ENCODE measurements at places on chromosomes 12 and 14. TPM values are rescaled to one million over a fixed set of nuclear protein-coding genes. Genes with fewer than 3 reads are reported as not detected.

- H3K27me3 ChIP-seq: no peaks in the 10 kb centered on the region
- H3K4me1 ChIP-seq: no peaks in the 10 kb centered on the region
- H3K4me3 ChIP-seq: no peak overlapping the region
- DNase-seq: no peak
- H3K36me3 ChIP-seq: no peaks in the 10 kb centered on the region
- H3K27ac ChIP-seq: no peak overlapping the region
Observed at GRCh38 chr14:29282169-29282568, 515.6 kb downstream of the FOXG1 start.

- H3K27me3 ChIP-seq: no peaks in the 10 kb centered on the region
- no peaks in the 10 kb centered on the region for H3K36me3 ChIP-seq
- no peak overlapping the region for H3K4me3 ChIP-seq
- no peaks in the 10 kb centered on the region for H3K4me1 ChIP-seq
Observed at GRCh38 chr14:59583755-59584154, 7.1 kb upstream of the CCDC175 start.

Gene SVOP
- polyA plus RNA-seq: not detected

DNA sequence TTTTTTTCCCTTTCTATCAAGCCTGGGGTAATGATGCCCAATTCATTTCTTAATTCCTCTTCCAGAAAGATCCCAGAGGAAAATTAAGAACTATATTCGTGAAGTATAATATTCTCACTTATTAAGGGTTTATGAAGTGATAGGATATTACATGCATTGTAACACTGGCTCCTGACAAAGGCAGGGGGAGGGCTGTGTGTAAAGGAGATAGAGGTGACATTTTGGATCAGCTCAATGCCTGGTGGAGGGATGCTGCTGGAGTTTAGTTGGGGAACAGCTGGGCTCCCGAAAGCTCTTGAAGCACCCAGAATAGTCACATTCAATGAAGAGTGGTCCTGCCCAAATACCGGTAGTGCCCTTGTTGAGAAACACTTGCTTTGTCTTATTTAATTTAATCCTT lies 774 bp downstream of the SERPINA11 start:
- no peaks in the 10 kb centered on the region for H3K4me1 ChIP-seq
- no peak for DNase-seq
- no peak overlapping the region for H3K27ac ChIP-seq
- no peaks in the 10 kb centered on the region for H3K36me3 ChIP-seq
- H3K27me3 ChIP-seq: peaks cover 5% of the 10 kb centered on the region

- no peaks in the 10 kb centered on the region for H3K27me3 ChIP-seq
- H3K4me3 ChIP-seq: no peak overlapping the region
- no peak for DNase-seq
- H3K36me3 ChIP-seq: no peaks in the 10 kb centered on the region
- H3K4me1 ChIP-seq: no peaks in the 10 kb centered on the region
Observed at GRCh38 chr14:32366986-32367385, 37.9 kb downstream of the AKAP6 start.

DNA sequence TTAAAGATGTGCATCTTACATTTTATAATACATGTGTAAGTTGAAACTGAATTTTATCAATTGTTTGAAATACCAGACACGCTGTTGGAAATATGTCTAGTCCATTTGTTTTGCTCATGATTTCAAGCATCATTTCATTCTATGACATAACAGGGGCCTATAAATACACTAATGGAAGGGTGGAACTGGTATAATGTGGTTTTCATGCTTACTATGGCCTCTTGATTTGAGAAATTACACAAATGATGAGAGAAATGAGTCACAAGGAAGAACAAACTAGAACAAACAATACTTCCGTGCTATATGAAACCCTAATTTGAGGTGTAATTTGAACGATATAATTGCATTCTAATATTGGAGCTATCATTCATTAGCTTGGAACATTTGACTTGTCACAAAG lies 663.4 kb downstream of the SLC16A7 start:
- no peak overlapping the region for H3K4me3 ChIP-seq
- no peak overlapping the region for H3K27ac ChIP-seq
- H3K4me1 ChIP-seq: no peaks in the 10 kb centered on the region
- DNase-seq: no peak
- no peaks in the 10 kb centered on the region for H3K27me3 ChIP-seq
